Fibroblast of skin of right biceps (primary cell): ENCODE measurements at places on chromosomes 3 and 15.

- no peak for DNase-seq
Observed at GRCh38 chr15:72192416-72192815, 5.2 kb downstream of the GRAMD2A start.

DNA sequence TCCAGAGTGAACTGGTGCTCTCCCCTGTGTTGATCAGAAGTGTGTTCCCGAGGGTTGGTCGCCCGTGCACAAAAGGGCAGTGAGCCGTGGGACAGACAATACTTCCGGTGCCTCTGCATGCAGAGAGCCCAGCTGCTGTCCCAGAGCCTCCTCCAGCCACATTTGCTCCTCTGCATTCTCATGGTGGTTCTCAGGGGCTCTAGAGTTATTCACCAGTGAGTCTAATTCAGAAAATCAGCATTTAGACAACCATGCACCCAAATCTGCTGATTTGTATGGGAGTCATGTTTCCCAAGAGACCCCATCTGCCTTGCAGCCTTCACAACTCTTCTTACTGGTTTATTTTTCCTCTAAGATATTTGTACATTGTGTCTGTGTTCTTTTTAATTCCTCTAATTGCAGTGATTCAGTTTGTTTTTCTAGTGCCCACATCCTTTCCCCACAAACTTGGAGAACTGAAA is 107.0 kb upstream of the SPRED1 start:
- no peak for DNase-seq

- no peak for DNase-seq
Observed at GRCh38 chr3:8052659-8053058, 449.0 kb upstream of the LMCD1 start.

DNA sequence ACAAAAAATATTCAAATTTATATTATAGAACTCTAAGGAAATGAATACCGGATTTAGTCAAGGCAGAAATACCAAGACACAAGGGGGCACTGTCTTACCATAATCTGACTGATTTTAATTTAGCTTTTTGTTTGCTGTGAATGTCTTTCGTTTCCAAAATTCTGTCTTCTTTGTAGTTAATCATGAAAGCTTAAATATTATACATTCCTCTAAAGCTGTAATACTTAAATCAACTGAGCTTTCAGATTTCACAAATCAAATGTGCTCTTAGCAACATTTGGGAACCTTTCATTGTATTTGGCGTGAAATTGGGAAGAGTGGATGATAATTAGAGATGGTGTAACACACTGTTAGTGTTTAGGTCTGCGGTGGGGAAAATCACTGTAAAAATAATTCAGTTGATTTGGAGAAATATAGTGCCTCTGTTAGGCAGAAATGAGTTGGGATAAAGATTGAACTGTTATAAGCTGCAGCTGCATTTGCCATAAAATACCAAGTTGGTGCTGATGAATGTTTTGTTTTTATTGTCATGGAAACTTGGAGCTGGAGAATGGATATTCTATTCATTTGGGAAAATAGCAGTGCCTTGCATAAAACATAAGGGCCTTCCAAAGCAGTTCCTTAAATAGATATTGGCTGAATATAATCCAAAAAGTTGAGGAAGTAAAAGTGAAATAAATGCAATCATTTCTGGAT is 228.2 kb downstream of the TCF12 start:
- DNase-seq = peak; percentile 60

- DNase-seq = no peak
Observed at GRCh38 chr3:138913766-138914165, 33.2 kb downstream of the FOXL2 start.

- no peak for DNase-seq
Observed at GRCh38 chr3:20905210-20905805, 719.3 kb upstream of the SGO1 start.

GRCh38 chr3:192920411-192920810 is 2.8 kb upstream of the MB21D2 start:
- DNase-seq = no peak

GRCh38 chr3:186198442-186198841 is 89.6 kb upstream of the ETV5 start:
- no peak for DNase-seq

DNA sequence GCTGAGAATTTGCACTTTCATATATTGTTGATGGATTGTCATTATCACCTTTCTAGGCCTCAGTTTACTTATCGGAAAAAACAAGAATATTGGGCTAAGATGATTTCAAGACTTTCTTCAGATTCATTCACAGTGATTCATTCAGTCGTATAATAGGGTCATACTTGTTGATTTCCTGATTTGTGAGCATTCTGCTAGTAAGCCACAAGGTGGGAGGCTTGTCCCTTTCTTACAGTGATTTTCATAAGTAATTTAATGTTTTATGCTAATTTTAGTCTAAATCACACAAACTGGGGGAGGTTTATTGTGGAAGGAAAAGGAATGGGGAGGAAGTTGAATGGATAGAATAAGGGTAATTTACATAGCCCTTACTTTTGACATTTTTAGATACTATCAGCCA is 126.8 kb upstream of the GOLGA6L4 start:
- peak; percentile 15 for DNase-seq

DNA sequence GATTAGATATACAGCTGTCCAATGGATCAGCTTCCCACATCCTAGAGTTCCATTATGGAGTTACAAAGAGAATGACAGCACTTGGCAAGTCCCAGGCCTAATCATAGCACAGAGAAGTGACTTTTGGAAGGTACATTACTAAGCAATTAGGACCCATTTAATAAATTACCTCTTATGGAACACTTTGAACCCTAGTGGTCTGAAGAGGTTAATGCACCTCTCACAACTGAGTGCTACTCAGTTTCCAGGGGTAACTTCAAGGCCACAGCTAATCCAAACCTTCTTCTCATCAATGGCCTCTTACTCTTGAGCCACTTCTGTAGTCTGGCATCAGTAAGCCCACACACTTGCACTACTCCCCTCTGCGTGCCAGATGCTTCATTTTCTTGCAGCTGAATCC is 34.9 kb upstream of the MEIS2 start:
- DNase-seq = no peak

GRCh38 chr3:66380200-66380932 is 120.5 kb downstream of the LRIG1 start:
- no peak for DNase-seq

DNA sequence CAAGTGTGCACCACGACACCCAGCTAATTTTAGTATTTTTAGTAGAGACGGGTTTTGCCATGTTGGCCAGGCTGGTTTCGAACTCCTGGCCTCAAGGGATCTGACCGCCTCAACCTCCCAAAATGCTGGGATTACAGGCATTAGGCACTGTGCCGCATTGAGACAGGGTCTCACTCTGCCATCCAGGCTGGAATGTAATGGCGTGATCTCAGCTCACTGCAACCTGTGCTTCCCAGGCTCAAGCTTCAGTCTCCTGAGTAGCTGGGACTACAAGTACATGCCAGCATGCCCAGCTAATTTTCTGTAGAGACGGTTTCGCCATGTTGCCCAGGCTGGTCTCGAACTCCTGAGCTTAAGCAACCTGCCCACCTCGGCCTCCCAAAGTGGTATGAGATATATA is 51.6 kb downstream of the ACAD9 start:
- no peak for DNase-seq

DNA sequence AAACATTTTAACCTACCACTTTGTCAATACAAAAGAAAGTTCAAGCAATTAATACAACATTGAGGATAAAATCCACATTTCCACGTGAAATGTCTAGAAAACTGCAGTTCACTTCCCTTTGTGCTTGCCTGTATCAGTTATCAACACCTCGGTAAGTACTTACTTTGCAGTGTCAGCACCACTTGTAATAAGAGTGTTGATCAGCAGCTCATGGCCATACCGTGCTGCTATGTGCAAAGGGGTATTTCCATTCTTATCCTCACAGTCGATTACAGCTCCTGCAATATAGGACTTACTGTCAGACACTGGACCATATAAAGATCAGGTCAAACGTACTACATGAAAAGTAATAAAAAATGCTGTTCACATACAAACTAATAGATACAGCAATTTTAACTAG is 84.4 kb downstream of the ANKRD28 start:
- no peak for DNase-seq

DNA sequence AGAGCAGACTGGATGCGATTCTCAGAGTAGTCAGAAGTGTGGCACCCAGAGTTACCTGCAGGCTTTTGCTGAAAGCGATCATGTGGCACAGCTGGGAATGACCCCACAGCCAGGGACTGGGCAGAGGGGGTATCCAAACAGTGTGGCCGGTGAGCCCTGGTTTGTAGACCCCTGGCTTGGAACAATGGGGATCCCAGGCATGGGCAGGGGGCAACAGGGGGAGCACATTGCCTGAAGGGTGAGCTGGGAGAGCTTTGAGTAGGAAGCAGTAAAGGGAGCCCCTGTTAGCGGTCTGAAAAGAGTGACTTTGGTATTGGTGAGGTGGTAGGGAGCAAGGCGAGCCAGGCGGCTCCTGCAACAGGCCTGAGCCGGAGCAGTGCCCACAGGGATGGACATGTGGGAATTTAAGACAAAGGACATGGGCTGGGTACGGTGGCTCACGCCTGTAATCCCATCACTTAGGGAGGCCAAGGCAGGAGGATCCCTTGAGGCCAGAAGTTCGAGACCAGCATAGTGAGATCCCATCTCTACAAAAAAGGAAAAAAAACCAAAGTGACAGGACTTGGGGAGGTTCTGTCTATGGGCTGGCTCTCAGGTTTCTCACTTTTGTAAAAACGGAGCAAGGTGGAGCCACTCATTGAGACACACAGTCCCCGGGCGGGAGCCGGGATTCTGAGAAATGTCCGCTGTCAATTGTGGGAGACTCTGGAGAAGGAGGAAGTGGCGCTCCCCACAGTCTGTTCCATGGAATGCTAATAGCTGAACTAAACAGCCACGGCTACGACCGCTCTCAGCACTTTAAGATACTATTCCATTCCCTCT is 223.8 kb upstream of the LYSMD4 start:
- no peak for DNase-seq

GRCh38 chr3:141312354-141313092 is 55.8 kb upstream of the ZBTB38 start:
- DNase-seq = no peak
